ENCODE measurements at places on chromosomes 3 and 15.
A peak's percentile ranks its signal among the peaks of the same experiment; 100 is the strongest.

DNA sequence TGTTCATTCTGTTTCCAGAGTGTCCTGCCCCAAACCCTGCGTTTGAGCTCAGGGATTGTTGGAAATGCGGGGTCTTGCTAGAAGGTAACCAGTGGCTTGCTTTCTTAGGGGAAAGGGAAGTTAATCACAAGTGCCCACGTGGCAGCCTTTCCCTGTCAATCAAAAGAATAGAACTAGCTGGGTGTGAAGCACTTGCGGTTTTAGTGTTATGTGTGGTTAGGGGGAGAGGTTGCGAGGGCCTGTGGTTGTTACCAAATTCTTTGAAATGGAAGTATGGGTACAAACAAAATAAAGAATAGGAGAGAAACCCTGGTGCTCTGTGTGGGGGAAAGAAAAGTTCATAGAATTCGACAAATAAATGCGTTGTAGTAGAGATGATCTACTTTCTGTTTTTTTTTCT is 67.6 kb downstream of the FNDC3B start:
- DNase-seq, result no peak

- DNase-seq, result no peak
Observed at GRCh38 chr3:123961508-123961856, 453 bp upstream of the CCDC14 start.

- DNase-seq, result no peak
Observed at GRCh38 chr3:95725770-95726169, 1088.6 kb upstream of the EPHA6 start.

DNA sequence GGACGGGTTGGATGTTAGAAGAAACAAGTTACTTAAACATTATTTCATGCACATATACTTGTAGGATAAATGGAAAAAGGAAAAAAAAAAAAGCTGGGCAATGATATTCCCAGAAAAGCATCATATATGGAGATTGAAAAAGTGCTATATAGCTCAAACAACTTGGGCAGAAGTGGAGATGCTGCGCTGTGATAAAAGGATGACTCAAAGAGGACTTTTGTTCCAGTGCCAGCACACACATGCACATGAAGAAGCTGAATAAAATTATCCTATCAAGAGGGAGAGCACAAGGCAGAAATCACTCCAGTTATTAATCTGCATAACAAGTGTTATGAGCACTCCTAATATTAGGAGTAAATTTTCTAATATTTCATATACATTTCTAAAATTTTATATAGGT is 30.9 kb downstream of the FRMD4B start:
- no peak for DNase-seq

GRCh38 chr3:51704511-51704950 is 2.3 kb upstream of the GRM2 start:
- peak; percentile 8 for DNase-seq

DNA sequence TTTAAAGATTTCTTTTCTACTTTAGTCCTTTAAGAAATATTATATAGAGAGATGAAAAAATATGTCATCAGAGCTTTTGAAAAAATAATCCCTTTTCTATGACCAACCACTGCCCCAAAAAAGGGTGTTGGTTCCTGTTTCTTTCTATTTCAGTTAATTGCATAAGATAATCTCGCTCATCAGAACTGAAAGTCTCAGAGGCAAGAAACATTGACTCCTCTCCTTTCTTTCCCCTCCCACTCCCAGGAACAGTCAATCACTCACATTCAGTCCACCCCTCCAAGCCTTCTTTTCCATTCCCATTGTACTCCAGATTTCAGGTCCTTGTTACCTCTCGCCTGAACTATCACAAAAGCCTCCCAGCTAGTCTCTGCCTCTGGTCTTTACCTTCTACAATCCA is 153.7 kb upstream of the ABI3BP start:
- DNase-seq, result no peak

DNA sequence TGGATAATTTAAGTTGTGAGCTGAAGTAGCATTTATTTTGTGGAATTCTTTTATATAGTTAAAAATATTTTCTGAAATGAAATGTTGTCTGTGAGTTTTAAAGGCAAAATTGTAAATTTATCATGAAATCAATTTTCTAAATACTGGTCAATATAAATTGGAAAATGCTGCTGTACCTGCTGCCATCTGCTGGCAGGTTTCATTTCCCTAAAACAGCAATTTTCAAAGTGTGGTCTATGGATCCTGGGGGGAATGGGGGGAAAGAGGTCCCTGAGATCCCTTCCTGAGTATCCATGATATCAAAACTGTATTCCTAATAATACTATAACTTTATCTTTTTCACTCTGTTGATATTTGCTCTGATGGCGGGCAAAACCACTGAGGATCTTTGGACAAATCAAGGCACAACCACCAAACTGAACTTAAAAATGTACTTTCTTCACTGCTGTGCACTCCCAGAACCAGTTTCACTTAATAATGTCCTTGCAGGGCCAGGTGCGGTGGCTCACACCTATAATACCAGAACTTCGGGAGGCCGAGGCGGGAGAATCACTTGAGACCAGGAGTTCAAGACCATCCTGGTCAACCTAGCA is 17.2 kb upstream of the CCR4 start:
- no peak for DNase-seq

GRCh38 chr15:66008940-66009562 is 139.8 kb downstream of the RAB11A start:
- no peak for DNase-seq

- DNase-seq, result no peak
Observed at GRCh38 chr15:88630798-88631463, 7.9 kb upstream of the ISG20 start.

GRCh38 chr3:37272741-37273140 is 98.4 kb upstream of the LRRFIP2 start:
- DNase-seq, result no peak

DNA sequence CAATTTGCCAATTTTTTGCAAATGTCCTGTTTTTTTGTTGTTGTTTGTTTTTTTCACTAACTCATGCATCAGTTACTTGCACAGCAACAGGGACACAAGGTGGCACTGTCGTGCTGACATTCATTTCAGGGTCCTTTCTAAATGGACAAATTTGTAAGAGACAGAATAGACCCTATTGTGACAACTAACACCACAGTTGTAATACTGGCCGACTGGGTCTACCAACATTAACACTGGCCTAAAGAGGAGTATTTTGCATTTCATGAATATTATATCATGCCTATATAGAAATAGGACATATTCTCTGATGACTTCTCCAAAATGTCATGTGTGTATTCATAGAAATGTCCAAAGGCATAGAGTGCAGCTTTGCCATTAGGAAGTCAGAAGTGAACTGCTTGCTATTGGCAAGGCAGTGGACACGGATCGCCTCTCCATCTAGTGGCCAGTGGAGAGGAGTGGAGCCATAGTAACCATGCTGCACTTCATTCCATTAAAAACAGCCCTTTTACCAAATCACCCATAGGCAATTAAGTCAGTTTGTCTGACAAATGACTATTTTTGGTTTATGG is 54.8 kb downstream of the ZBTB20 start:
- DNase-seq, result peak; percentile 71

- peak; percentile 91 for DNase-seq
Observed at GRCh38 chr3:14921034-14921616, 26.3 kb upstream of the NR2C2 start.

- DNase-seq, result no peak
Observed at GRCh38 chr3:185365291-185366073, 2.5 kb downstream of the MAP3K13 start.

DNA sequence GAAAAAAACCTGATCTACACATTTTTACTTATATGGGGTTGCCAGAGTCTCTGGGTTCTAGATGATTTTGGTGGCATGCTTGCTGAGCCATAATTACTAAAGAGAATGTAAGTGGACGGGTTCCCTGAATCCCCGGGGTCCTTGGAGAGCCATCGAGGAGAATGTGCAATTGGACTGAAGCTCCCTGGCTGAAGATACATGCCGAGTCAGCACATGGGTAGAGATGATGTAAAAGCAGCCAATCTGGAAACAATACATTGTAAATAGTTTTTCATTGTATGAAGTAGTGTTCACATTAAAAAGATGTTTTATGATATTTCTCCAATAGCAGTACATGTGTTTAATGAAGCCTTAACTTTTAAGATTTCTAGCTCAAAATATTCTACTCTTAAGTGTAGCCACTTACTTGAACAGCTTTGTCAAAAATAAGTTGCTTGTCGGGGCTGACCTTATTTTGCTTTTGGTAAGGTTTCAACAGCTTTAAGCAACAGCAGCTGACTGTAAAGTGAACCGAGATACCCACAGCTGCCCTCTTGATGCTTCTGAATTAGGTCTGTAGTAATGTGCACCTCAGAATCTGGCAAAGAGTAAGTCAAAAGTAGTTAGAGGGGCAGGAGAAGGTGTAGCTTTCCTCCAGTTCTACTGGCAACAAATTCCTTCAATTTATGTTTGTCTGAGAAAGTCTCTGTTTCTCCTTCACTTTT is 205.7 kb downstream of the PLCL2 start:
- DNase-seq, result no peak

GRCh38 chr15:61879219-61879618 is 181.0 kb downstream of the VPS13C start:
- no peak for DNase-seq

GRCh38 chr15:28123408-28124023 is 24.4 kb upstream of the OCA2 start:
- DNase-seq, result peak; percentile 80

DNA sequence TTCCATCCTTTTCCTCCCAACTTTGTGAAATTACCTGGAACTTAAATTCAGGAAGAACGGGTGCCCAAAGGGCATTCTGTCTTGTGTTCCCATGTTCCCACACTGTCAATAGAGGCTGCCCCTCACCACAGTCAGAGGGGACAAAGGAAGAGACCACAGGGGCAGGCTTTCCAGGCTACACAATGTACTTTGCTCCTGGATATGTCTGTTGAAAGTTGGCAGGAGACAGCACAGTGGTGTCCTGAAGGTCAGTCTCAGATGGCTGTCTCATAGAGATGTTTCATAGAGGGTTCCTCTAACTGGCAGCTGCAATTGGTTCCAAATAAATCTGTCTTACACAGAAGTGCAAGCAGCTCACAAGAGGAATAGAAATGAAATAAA is 107.8 kb upstream of the TGFBR2 start:
- DNase-seq, result no peak

DNA sequence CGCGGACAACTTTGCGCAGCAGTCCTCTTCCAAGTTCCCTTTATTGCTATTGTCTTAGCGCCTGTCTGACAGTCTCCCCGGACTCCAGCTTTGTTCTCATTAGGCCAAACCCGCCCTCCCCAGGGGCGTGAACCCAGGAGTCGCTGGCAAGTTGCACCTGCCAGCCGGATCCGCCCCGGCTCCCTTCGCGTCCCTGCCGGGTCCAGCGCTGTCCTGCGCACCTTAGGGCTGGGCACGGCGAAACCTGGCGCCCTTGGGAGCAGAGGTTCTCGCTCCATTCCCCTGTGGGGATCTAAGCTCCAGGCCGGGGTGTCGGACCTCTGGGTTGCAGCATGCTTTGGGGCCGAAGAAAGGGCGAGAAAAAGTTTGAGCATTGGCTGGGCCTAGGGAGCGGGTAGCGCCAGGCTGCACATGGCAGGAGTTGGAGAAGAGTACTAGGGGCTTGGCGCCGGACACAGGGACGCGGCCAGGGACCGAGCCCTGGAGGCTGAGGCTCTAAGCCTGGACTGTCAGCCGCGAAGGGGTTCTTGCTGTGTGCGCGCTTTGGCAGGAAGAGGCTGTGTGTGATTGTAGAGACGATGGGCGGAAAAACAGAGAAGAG is 335.1 kb upstream of the THRB start:
- DNase-seq, result peak; percentile 37

DNA sequence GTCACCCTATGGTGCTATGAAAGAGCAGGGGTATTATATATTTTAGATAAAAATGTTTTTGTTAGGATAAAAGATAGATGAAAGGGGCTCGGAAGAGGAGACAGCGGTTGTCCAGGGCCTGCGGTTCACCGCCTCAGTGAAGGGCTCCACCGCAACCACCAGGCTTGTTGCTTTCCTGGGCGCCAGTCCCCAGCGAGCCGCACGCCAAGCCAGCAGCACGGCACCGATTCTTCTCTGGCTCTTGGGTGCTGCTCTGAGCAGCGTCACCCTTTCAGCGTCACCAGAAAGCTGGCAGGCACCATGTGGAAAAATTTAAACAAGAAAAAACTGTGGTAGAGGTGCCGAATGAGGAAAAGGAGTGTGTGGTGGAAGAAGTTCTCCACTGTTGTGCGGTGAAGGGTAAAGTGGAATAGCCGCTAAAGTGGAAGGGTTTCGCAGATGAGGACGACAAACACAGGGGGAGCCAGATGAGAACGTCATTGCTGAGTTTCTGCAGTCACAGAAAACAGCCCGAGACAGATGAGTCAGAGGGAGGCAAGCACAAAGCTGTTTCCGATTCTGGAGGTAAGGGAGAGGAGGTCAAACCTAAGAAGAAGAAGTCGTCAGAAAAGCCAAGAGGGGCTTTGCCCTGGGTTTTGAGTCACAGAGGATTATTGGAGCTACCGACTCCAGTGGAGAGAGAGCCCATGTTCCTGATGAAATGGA is 569.2 kb downstream of the ZBBX start:
- no peak for DNase-seq

GRCh38 chr15:25727116-25727515 is 136.0 kb downstream of the ATP10A start:
- DNase-seq, result no peak

GRCh38 chr3:151918253-151919029 is 45.0 kb downstream of the SUCNR1 start:
- no peak for DNase-seq

DNA sequence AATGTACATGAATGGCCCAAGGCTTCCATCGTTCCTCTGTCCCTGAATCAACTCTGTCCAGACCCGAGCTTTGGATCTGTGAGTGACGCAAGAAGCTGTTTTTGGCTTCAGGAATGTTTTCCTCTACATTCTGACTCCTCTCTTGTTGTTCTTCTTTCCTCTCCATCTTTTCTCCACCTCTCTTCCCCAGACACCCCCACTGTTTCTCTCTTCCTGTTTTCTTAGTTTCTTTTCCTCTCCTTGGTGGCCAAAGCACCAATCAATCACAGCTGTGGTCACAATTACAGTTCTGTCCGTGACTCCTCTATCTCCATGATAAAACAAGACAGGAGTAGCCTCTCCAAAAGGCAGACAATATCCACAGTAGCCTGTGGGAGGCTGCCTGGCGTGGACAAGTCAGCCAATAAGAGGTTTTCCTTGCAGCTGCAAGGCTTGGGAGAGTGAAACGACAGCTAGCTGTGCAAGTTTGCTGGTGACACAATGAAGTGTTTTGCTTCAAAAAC is 4.9 kb upstream of the TMEM212 start:
- DNase-seq, result peak; percentile 73

- no peak for DNase-seq
Observed at GRCh38 chr15:22874966-22875365, 36.5 kb downstream of the NIPA2 start.

- DNase-seq, result no peak
Observed at GRCh38 chr15:59244337-59244736, 37.7 kb downstream of the LDHAL6B start.

- no peak for DNase-seq
Observed at GRCh38 chr3:107116251-107116650, 261.0 kb upstream of the CCDC54 start.

GRCh38 chr3:81550415-81550814 is 211.0 kb downstream of the GBE1 start:
- DNase-seq, result no peak

All from right hindlimb (tissue), 1 donor.